Upper lobe of right lung (tissue), 1 donor: ENCODE measurements at places on chromosomes 1 and 21.

DNA sequence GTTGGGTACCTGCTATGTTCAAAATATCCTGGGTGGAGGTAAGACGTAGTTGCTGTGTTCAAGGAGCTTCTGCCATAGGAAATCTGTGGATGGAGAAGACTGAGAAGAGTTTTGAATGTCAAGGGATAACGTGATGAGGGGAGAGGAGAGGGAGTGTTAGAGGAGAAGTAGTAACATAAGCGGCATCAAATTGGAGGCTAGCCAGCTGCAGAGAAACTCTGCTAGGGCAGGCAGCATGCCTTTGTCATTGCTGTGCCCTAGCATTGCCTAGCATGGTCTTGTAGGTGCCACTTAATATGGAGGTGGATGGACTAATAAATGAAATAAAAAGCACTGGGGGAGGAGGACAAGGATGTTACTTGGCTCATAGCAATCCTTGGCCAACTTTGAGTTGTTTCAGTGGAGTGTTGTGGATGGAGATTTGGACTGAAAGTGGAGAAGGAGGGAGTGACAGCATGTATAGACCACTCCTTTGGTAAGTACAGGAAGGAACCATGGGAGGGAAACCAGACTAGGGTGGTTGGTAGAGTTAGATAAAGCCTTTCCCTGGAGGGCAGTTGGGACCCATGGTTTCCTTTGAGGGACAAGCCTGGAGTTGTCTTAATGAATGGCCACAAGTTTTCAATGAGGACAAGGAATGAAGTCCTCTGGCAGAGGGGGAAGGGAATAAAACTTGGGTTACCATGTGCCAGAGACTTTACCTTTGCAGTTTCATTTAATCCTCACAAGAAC is 6.3 kb downstream of the VANGL1 start:
- no peak for DNase-seq

GRCh38 chr1:220315070-220315839 is 43.0 kb upstream of the RAB3GAP2 start:
- no peak for DNase-seq

GRCh38 chr1:15070145-15070748 is 83.3 kb upstream of the TMEM51 start:
- no peak for DNase-seq

DNA sequence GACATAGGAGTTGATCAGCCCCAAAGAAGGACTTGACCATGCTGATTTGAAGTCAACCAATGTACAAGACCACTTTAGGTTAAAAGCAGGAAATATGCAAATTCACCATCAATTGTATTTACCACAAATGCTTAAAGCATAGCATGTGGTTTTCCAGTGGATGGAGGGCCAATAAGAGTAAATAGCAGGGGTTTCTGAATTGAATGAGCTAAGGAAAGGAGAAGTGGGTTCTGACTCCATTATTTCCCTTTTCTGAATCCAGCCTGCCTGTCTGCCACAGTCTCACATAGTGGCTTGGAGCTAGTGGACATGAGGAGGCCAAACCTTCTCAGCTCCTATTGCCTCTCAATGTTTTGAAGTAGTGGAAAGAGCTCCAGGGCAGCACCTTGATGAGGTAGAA is 7.2 kb upstream of the TNFSF18 start:
- DNase-seq, result no peak

- no peak for DNase-seq
These were observed 33.0 kb upstream of the H6PD start for GRCh38 chr1:9201401-9202239.

DNA sequence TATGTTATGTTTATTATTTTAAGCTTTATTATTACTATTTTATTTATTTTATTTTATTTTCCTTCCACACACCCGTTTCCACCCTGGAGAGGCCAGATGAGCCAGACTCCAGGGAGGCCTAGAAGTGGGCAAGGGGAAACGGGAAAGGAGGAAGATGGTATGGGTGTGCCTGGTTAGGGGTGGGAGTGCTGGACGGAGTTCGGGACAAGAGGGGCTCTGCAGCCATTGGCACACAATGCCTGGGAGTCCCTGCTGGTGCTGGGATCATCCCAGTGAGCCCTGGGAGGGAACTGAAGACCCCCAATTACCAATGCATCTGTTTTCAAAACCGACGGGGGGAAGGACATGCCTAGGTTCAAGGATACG is 468 bp upstream of the MX1 start:
- DNase-seq, result no peak

GRCh38 chr1:208531003-208531750 is 287.0 kb upstream of the PLXNA2 start:
- DNase-seq, result no peak

DNA sequence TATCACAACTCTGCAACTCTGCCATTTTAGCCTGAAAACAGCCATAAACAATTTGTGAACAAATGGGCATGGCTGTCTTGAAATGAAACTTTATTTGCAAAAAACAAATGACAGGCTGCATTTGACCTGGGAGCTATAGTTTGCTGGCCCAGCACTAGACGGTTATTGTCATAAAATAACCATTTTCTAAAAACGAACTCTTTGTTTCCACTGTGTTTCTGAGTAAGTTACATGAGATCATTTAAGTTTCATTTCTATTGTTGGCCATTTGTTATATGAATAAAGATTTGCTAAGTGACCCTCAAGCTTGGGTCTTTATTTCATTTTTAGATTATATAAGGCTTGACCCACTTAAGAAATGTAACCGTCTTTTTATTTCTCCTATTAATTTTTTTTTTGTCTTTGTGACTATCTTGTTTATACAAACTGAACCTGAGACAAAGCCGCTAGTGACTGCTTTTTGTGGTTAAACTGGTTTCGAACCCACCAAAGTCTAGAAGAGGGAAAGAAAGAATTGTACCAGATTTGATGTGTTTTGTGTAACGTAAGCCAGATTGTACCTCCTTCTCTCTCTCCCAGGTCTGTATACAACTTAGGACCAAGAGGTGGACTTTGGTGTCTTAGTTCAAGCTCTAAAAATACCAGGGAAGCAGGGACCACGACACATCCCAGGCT is 12.9 kb upstream of the KCNJ15 start:
- no peak for DNase-seq

DNA sequence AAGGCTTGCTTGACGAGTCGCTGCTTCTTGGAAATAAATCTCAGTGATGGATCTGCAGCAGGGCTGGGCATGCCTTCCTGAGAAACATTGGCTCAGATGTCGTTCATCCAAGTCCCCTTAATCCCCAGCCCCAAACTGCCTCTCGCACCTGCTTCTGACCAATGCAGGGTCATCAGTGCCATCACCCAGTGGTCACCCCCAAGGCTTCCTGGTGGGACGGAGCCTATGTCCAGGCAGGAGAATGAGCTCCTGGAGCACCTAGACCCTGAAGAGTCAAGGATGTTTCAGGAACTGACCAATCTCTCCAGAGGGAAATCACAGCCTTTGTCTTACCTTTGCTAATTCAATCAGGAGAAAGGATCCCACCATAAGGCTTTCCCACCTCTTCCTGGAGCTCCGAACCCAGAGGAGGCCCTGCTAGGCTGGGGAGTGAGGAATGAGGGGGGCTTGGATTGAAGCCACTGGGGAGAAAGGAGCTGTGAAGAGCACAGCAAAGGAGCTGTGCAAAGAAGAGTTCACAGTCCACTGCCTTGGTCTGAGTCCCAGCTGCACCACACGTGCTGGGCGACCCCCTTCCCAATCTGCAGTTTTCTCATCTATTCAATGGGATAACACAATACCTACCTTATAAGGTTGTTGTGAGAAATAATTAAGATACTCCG is 416.1 kb downstream of the NPHP4 start:
- no peak for DNase-seq

- DNase-seq, result no peak
These were observed 13.5 kb downstream of the GTF2B start for GRCh38 chr1:88877911-88878310.

DNA sequence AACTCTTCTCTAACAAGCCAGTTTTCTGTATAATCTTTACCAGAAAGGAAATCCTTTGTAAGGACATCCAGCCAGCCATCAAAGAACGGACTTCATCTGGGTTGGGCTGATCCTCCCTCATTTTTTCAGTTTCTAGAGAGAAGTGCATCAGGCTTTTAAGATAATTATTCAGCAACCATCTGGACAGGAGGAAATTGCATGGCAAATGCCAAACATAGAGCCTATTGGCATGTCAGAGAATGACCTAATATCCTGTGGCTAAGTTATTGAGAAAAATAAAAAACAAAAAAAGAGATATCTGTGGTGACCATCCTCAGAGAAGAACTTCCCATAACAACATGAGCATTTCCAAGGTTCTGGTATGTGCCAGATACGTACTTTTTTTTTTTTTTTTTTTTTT is 74.9 kb upstream of the BEND5 start:
- no peak for DNase-seq

DNA sequence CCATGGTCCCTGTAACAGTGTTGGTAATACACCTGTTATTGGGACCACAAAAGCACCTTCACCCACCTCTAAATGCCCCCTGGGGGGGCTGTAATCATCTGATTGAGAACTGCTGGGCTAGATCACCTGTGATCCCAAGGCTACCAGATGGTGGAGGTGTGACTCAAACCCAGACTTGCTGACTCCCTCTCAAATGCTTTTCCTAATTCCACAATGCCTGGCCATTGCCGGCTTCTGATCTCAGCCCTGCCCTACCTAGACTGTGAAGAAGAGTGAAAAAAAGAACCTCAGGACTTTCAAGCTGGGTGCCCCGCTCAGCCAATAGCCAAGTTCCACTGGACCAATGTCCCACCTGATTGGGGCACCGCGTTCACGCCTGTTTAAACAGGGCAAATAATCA is 9.6 kb downstream of the TMEM9 start:
- peak; percentile 0 for DNase-seq

GRCh38 chr1:116258668-116259419 is 114.2 kb upstream of the ATP1A1 start:
- no peak for DNase-seq

DNA sequence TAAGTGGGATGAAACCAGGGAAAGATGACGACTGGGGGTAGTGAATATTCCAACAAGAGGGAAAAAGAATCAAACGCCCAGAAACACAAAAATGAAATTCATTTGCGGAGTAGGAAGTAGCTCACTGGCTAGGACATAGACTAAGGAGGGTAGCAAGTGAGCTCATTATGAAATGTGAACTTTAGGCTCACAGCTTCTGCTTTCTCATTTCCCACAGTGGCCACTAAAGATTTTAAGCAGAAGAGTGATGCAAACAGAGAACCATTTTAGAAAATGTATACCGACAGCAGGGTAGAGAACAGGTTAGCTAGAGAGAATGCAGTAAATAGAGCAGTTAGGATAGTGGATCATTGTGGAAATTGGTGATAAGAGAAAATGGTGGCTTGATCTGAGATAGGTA is 3.5 kb downstream of the CD48 start:
- DNase-seq, result no peak

- DNase-seq, result no peak
These were observed 24.6 kb downstream of the GALNT2 start for GRCh38 chr1:230091473-230092231.

- DNase-seq, result no peak
These were observed 398.7 kb downstream of the PLPP3 start for GRCh38 chr1:56180520-56181190.

DNA sequence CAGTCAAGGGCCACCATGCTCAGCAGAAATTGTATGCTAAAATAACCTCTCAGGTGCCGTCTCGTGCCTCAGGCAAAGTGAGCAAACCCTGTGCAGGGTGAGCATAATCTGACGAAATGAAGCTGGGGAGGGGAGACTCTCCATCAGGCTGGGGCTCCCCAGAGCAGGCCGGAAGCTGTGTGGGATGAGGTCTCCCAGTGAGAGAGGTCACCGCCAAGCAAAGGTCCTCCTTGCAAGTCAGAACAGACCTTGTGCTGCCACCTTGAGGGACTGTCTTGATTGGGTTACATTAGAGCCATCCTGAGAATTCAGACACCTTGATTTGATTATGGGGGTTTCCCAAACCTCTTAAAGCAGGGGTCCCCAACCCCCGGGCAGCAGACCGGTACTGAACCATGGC is 64.2 kb downstream of the ZNF684 start:
- DNase-seq, result no peak

- no peak for DNase-seq
These were observed 54.6 kb upstream of the DPT start for GRCh38 chr1:168783458-168784210.

GRCh38 chr1:204002614-204003013 is 70.3 kb upstream of the SOX13 start:
- no peak for DNase-seq

GRCh38 chr1:84385347-84385746 is 12.9 kb upstream of the DNASE2B start:
- DNase-seq, result no peak

DNA sequence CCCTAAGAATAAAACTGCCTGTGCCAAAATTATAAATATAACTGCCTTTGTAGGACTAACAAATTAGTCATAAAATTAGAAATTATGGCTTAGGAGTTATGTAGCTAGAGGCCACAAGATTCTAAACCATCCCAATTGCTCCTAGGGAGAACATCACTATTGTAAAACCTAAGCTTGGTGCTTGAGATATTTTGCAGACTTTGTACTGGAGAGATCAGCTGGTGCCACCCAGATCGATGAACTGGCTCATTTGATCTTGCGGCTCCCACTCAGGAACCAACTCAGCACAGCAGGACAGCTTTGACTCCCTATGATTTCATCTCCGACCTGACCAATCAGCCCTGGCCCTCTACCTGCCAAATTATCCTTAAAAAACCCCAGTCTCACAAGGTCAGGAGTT is 30.6 kb downstream of the HHAT start:
- DNase-seq, result no peak

- peak; percentile 55 for DNase-seq
These were observed 3.5 kb downstream of the HRNR start for GRCh38 chr1:152220166-152221163.

DNA sequence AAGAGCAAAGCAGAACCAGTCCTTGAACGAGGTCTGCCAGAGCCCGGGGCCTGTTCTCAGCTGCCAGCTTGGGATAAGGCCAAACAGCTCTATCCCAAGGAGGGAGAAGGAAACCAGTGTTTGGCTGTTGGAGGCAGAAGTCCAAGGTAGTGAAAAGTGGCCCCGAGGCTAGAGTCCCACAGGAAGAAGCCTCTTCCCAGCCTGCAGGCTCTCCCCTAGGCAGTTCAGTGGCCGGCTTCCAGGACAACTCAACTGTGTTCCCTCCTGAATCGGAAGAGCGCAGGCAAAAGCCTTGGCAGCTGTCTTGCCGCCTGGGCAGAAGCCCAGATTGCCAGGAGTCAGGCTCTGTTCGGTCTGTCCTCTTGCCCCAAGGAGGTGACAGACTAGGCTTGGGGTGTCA is 19.3 kb downstream of the QSOX1 start:
- peak; percentile 77 for DNase-seq

DNA sequence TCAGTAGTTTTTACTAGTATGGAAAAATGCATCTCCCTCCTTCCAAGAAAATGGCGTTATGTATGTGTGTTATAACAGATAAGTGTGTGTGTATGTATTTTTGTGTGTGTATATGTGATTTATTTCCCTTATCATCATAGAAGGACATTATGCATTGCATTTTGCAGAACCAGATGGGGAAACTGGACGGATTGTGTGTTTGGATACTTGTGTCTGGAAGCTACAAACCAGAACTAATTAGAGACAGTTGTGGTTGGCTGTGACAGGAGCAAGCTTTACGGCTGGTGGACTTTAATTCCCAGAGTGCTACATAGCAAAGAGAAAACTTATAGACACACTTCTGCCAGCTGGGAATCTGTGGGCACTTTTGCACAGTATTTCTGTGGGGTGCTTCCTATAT is 162.5 kb downstream of the RWDD3 start:
- DNase-seq, result no peak

- no peak for DNase-seq
These were observed 7.1 kb upstream of the ACTA1 start for GRCh38 chr1:229440851-229441537.
